ENCODE measurements at places on chromosomes 3 and 15.

DNA sequence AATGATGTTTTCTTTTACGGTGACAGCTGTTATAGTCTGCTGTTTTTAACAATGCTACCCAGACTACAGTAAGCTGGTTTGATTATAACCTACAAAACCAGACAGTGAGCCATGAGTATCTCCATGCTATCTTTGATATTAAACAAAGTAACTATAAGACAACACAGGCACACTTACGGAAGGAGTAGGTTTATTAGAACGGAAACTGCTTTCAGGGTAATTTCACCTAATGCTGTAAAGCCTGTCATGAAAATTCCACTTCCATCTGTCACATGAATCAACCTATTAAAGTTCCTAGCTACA is 33.0 kb downstream of the VPS13C start:
- DNase-seq, result no peak

- DNase-seq, result no peak
These were observed 469.6 kb downstream of the SI start for GRCh38 chr3:164608554-164609276.

DNA sequence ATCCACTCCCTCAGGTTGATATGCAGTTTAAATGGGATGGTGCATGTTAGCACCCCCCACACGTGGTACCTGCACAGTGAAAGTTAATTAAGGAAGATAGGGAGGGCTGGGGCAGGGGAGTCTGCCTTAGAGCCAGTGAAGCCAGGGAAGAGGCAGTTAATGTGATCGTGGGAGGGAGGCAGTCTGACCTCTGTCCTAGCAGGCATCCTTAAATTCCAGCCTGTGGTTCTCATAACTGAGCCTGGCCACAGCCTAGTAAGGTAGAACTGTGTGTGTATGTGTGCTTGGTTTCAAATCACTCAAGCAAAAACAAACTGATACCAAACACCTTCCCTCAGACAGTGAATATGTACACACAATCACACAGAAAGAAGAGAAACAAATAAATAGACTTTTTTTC is 319.1 kb upstream of the TLE3 start:
- DNase-seq, result no peak

DNA sequence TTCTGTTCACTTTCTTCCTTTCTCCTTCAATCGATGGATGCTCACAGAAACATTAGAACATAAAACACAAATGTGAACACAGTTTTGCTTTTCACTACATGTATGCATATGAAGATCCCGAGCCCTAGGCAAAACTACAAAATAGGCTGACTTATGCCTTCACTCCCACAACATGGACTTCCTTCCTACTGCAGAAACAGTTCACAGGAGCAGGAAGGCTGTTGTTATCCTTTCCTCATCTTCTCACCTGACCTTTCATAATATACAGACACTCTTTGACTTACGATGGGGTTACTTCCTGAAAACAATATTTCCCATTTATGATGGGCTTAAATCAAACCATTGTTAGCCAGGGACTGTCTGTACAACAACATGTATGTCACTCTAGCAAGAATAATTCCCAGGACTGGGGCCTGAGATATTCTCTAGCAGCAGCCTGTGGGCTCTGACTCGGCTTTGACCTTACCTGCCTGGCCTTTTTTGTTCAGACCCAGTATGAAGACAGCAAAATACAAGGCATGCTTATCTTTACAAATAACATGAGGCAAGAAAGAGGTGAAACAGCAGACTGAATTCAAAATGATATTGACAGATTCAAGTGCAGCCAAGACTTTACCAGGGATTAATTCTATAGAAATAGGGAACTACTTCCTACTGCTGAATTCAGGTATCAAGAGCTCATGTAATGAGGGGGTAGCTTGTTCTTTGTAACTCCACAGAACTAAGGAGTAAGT is 51.8 kb upstream of the PLXND1 start:
- DNase-seq, result no peak

- DNase-seq, result no peak
These were observed 2.9 kb downstream of the TMEM40 start for GRCh38 chr3:12756175-12756574.

GRCh38 chr15:70605606-70606410 is 157.6 kb downstream of the UACA start:
- no peak for DNase-seq

DNA sequence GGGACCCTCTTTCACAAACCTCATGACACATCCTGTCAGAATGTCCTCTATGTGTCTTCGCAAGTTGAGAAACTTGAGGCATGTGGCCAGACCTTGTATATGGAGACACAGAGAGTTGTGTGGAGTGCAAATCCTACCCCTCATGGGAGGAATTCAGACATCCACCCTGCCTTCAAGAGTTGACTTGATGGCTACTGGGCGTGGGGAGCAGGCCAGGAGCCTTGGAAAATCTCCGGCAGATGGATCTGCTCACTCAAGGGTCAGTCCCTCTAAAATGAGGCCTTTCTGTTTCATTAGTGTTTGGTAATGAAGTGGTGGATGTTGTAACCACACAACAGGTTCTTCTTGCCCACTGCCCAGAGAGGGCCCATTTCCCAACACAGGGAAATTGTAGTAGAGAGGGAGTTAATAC is 79.0 kb downstream of the ASB7 start:
- no peak for DNase-seq

DNA sequence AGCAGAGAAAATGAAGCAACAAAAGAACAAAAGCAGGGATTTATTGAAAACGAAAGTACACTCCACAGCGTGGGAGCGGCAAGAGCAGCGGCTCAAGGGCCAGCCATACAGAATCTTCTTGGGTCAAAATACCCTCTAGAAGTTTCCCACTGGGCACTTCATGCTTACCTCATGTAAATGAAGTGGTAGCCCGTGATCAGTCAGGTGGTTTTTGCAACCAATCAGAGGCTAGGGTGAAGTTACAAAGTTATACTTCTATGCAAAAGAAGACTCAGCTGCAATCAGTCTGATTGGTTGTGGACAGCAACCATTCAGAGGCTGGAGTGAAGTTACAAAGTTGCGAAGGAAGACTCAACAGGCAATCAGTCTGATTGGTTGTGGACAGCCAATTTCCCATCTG is 37.8 kb upstream of the TRH start:
- peak; percentile 58 for DNase-seq

GRCh38 chr3:181326637-181327223 is 337.2 kb upstream of the DNAJC19 start:
- DNase-seq, result peak; percentile 16

GRCh38 chr3:23810343-23811184 is 4.8 kb downstream of the UBE2E1 start:
- peak; percentile 45 for DNase-seq

DNA sequence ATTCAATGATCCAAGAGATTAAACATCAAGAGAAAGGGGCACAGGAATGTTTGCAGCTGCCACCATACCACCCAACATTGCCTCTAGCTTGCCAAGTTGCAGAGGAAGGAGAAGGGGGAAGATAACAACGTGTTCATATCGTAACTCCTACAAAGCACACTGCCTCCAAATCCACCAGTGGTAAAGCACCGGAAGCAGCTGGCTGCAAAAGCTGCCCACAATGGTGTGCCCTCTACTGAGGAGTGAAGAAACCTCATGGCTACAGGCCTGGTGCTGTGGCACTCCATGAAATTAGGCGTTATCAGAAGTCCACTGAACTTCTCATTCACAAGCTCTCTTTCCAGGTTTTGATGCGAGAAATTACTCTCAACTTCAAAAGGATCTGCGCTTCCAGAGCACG is 263.9 kb upstream of the STT3B start:
- no peak for DNase-seq

DNA sequence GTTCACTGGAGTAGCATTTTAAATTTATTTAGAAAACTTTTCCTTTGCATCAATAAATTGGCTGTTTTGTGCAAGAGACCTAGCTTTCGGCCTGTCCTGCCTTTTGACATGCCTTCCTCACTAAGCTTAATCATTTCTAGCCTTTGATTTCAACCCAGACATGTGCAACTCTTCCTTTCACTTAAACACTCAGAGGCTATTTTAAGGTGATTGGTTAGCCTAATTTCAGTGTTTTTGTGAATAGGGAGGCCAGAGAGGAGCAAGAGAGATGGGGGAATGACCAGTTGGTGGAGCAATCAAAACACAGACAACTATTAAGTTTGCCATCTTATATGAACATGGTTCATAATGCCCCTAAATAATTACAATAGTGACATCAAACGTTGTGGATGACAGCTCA is 333.4 kb downstream of the SLC9A9 start:
- no peak for DNase-seq

DNA sequence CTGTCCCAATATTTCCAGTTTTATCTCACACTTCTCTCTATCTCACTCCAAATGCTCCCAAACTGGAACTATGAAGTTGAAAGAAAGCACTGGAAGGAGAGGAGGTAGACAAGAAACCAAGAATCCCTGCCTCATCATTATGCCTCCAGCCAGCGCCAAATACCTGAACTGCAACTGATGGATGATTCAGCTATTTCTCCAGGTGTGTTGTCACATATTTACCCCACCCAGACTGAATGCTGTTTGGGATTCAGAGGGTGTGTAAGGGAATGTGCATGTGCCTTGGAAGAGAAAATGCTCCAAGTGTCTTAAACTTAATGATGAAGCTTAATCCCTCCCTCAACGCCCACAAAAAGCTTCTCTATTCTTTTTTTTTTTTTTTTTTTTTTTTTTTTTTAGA is 269.5 kb upstream of the ATP11B start:
- DNase-seq, result no peak

GRCh38 chr15:67579164-67579563 is 36.7 kb downstream of the MAP2K5 start:
- DNase-seq, result no peak

DNA sequence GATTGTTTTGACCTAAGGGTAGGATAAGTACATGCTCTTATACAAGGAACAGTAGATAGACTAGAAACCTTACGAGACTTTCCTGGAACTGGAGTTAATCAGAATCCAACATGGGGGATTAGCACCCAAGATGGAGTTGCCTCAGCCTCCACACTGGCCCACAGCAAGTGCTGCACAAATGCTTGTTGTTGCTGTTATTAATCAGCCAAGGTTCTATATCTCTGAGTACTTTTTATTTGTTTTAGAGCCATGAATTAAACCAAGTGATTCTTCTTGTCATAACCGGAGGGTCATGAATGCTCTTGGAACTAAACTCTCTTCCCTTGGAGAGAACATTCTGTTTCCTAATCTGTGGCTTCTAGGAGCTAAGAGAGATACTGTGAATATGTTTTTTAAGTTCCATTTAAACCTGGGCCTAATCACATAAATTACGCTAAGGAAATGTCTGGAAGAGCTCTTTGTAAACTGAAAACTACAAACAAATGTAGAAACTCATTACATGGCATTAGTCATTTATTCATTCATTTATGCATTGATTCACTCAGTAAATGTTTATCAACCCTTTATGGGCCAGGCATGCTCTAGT is 5.7 kb upstream of the IL16 start:
- DNase-seq, result no peak

DNA sequence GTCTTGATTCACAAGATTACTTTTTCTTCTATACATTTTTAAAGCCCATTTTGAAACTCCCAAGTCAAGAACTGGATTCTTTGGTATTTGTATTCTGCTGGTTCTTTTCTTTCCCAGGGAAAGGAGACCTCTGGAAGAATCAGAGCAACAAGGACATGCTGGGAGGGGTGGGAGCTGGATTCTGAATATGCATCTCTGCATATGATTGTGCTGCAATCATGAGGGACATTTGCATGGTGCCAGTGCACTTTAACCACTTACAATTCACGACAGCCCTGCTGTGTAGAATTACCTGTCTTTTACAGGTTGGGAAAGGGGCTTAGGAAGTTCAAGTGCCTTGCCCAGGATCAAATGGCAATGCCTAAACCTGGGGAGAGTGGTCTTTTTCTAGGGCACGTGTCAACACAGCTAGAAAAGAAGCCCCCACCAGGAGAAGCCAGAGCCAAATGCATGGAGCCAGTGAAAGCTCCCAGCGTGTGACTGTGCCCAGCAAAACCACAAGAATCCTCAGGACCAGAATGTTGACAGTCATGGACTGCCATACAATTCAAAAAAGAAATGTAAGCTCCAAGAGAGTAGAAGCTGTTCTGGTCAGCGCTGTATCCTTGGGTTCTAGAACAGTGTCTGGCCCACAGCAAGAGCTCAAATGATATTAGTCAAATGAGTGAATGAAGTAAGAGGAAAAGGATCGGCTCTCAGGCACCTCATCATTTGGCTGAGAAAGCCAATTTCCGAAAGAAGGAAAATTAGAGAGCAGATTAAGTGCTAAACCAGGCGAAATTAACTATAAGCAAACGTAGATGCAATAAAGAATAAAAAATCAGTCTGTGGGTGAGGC is 84.5 kb upstream of the MEF2A start:
- DNase-seq, result no peak
